ENCODE measurements at places on chromosomes 16 and 17.

DNA sequence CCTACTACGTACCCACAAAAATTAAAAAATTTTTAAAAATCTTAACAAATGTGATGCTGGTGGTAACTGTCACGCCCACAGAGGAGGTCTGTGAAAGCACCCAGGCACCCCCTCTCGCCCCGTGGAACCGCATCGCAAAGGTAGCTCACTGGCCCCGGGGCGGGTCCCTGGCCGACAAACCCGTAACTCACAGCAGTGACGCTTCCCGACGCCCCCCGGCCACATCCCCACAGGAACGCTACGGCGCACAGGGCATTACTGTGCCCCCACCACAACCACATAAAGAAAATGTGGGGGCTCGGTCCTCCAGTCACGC, 366 bp downstream of the ANKS3 start:
- no peak for DNase-seq

DNA sequence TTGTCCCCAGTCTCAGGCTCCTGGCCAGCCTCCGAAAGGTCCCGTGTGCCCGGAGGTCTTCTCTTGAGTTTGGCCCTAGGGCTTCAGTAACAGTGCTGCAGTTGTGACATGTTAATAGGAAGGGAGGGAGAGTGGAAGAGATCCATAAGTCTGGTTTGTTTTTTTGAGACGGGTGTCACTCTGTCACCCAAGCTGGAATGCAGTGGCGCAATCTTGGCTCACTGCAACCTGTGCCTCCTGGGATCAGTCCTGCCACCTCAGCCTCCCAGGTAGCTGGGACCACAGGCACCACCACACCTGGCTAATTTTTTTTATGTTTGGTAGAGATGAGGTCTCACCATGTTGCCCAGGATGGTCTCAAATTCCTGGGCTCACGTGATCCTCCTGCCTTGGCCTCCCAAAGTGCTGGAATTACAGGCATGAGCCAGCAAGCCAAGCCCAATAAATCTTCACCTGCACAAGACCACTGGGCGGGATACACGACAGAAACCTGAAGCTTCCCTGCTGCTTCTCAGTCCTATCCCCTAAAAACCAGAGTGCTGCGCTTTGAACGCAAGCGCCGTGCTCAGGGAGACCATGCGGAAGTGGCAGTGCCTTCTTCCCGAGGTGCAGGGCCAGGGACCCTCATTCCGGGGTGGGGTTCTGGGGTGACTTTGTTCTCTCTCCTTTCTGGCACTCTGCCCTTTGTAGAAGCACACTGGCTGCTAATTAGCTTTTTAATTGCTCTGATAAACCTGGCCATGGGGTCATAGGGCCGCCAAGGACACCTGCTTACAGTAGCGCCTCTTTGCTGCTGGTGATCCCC, 10.9 kb downstream of the TRAF7 start:
- DNase-seq: no peak

DNA sequence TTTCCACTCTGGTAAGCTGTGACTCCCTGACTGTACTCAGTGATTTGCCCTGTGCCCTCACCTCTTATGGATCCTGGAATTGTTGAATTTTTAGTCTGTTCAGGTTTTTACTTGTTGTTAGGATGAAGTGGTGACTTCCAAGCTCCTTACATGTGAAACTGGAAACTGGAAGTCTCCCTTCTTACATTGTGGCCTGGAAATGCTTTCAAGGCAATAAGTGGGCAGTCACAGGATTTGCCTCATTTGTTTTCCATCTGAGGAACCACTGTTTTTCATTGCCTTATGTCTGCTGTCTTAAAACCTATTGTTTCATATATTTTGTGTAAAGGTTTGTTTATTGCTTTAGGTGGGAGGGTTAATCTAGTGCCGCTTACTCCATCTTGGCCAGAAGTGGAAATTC, 155.8 kb downstream of the CYB561 start:
- no peak for DNase-seq

DNA sequence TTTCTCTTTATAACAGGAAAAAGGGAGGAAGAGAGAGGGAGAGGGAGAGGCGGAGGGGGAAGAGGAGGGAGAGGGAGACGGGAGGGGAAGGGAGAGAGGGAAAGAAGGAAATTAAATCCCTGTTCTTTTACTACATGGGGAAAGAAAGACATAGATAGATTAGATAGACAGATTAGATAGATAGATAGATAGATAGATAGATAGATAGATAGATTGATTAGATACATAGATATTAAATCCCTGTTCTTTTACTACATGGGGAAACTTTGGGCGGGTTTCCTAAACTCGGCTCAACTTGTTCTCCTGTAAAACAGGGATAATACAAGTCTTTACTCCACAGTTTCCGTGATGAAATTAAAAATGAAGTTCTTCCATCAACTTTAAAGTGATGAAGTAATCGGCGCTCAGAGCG, 661 bp downstream of the RFWD3 start:
- DNase-seq: no peak

- no peak for DNase-seq
Observed at GRCh38 chr17:80486692-80487091, 10.3 kb upstream of the NPTX1 start.

DNA sequence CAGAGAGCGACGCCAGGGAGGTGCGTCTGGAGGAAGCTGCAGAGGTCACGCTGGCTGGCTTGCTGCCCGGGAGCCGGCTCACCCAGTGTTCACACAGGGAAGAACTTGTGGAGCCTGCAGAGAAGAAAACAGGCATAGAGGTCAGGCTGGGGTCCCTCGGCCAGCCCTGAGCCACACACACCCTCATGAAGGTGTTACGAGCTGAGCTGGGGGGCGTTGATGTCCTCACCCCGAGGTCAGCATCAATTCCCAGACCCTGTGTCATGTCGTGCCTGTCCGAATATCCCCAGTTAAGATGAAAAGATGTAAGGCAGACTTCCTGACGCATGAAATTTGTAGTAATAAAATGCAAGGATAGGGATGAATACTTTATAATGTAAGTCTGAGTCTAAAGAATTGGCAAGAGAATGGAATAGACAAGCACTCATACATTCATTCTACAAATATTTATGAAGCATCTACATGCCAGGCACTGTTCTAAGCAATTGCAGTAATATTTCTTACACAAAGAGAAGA, 77.1 kb downstream of the USP31 start:
- no peak for DNase-seq

DNA sequence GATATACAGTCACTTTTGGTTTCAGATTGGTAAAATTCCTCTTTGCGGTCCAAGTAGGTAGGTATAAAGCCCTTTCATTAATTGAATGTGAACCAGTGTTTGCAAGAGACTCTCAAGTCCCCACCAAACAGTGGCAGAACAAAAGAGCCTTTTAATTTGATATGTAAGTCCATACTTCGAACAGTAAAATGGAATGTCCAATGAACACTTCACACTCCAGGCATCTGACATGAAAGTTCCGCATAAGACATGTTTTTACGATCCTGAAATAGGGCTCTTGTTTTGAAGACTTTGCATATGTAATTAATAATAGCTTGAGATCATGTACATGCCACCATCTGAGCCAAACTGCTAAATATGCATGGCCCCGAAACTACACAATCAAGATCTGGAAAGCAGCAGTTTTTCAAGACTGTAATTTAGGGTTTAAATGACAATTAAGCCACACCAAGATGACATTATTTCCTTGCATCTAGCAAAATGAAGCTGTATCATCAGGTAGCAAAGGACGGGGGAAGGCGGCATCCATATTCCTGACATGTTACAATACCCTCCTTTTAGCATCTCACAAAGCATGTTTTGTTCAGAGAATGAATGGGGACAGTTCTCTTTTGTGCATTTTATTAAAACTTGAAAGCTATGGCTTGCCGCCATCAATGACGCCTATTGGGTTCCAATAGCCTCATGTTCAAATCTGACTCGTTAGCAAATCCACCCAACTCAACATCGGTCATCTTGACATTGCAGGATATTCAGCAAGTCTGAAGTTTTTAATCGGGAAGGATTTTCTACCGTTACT, 39.4 kb downstream of the LITAF start:
- no peak for DNase-seq
